ENCODE measurements at places on chromosomes 2 and 18.

DNA sequence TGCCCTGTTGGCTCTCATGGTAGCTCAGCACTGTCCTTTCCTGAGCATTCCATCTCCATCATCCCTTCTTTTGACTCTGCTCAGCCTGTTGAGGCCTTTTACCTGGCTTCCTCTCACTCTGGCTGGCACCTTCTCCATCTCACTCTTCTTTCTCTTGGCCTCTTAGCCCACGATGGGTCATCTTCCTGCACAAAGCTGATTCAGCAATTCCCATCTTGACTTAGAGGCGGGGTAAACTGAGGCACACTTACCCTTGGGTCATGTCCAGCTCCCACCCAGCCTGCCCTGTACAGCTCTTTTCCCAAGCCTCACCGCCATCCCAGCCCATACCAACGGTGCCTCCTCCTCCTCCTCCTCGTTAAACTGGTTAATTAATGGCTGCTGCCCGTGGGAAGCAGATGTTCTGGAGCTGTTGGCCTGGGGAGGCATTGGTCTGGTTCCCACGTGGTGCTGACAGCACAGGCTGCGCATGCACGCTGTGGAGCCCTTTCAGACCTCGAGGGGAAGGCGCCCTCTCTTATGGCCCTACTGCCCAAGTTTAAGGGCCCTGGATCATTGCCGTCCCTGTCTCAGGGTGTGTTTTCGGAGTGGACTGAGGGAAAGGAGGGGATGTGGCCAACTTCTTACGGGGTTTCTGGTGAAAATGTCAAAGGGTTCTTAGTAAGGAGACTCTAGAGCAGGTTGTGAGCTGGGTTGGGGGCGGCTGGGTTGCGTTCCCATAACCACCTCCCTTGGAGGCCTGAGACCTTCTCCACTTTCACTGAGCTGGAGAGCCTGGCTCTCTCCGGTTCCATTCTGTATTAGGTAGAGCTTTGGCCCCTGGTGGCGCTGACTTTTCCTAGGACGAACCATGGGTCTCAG lies 10.9 kb downstream of the WNT10A start:
- DNase-seq, result no peak

- no peak for DNase-seq
Measured at GRCh38 chr18:77052297-77052982, 80.1 kb downstream of the MBP start.

DNA sequence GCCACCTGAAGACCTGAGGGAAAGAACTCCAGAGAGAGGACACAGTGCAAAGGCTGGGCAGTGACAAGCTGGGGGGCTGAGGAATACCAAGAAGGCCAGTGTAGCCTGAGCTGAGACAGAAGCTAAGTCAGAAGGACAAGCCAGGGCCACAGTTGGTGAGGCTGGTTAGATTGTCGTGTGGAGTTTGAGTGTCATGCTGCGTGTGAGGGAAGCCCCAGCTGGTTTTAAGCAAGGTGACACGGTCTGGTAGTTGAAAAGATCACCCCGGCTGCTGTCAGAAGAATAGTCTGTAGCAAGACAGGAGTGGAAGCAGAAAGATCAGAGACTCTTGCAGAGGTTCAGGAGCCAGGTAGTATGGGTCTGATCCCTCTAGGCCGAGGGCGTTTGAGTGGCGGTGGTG lies 50.6 kb upstream of the RMDN2 start:
- no peak for DNase-seq

- DNase-seq, result peak; percentile 54
Measured at GRCh38 chr2:231563378-231563961, 29.2 kb upstream of the TEX44 start.

DNA sequence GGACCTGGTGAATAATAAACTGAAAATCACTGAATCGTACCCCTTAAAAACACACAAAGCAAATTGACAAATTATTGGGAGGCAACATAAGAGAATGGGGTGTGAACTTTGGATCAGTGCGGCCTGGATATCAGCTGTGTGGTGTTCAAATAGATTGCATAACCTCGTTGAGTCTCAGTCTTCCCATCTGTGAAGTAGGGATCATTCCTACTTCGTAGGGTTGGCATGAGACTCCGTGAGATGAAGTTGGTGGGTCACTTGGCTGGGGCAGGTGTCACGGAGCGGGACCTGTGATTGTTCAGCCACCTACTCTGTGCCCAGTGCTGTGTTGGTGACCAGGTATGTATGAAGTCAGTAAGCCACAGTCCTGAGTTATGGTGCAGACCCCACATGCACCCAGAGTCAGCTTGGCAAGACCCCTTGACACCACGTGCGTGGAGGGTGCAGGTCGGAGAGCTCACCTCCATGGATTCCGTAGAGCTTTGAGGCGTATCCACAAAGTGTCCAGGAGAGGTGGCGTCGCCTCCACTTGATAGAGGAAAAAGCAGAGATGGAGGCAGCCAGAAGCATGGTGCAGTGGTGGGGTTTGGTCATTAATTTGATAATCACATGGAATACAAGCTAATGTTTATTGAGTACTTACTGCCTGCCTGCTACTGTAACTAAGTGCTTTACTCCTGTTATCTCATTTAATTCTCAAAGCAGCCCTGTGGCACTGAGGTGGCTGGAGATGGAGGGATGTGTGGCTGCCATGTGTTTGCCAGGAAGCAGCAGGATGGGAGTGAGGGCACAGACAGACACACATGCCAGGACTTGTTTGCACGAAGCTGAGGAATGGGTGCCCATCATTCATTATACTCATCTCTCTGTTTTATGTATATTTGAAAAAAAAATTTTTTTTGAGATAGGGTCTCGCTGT lies 35.8 kb downstream of the HPCAL1 start:
- no peak for DNase-seq

GRCh38 chr2:118548880-118549488 lies 298.5 kb downstream of the EN1 start:
- no peak for DNase-seq

GRCh38 chr2:227183657-227184367 lies 19.4 kb downstream of the COL4A3 start:
- no peak for DNase-seq

- no peak for DNase-seq
Measured at GRCh38 chr2:152622219-152622618, 95.0 kb downstream of the PRPF40A start.

- DNase-seq, result peak; percentile 0
Measured at GRCh38 chr2:184455624-184456023, 142.7 kb upstream of the ZNF804A start.

- DNase-seq, result peak; percentile 93
Measured at GRCh38 chr2:186848873-186849578, at the start of gene ZSWIM2. Gene ZSWIM2, minus strand, starts transcription at chr2:186849170. Its CDS starts 40 bp downstream, at chr2:186849130.

DNA sequence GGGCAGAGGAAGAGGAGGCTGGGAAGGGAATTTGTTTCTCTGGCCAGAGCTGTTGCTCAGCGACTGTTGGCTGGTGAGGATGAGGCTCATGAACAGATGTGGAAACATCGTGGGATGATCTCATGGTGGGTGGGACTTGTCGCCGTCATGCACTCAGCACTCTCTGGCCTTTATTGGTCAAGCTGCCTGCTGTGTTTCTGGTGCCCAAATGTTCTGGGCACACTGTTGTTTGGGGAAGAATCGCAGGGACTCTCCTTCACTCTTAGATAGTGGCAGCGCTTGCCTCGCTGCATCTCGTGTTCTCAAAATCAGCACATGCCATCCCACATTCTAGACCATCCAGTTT lies 145.6 kb downstream of the AGAP1 start:
- DNase-seq, result peak; percentile 75

DNA sequence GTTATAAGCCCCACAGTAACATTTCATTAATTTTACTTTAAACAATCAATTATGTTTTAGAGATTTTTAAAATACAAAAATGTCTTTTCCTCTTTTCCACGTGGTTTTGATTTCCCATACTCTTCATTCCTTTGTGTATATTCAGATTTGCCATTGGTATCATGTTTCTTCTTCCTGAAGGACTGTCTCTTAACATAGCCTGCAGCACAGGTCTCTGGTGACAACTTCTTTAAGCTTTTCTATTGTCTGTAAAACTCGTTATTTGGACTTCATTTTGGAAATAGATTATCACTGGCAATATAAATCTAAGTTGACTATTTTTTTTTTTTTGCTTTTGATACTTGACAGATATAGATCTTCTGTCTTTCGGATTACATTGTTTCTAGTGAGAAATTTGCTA lies 115.2 kb upstream of the KLHL29 start:
- DNase-seq, result no peak

- no peak for DNase-seq
Measured at GRCh38 chr2:1305342-1306013, 107.8 kb upstream of the TPO start.

DNA sequence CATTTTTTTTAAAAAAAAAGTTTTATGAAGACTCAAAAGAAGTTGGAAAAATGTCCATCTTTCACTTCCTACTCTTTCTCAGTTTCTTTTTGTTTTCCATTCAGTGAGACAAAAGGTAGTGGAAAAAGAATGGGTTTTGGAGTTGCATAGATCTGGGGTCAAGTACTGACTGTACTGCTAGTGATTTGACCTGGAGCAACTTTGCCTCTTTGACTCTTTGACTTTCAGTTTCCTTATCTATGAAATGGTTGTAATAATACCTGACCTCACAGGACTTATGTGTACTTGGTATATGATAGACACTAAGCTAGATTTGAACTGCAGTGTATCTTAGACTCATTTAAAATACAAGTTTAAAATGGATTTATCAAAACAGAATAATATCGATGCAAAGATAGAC lies 3.5 kb upstream of the KCNE4 start:
- no peak for DNase-seq

DNA sequence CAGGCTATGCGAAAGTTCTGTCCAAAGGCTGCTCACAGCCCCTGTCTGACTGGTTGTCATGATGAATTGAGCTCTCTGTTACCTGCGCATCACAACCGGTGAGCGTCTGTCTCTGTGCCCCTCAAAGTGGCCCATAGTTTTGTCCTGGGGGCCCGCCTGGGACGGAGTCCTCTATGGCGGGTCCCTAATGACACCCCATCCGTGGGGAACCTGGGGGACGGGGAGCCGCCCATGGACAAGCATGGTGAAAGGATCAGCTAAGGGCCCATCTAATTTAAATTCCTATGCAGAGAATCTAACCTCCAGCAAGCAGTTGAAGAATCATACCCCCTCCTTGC lies 473 bp downstream of the ELMOD3 start:
- DNase-seq, result no peak

DNA sequence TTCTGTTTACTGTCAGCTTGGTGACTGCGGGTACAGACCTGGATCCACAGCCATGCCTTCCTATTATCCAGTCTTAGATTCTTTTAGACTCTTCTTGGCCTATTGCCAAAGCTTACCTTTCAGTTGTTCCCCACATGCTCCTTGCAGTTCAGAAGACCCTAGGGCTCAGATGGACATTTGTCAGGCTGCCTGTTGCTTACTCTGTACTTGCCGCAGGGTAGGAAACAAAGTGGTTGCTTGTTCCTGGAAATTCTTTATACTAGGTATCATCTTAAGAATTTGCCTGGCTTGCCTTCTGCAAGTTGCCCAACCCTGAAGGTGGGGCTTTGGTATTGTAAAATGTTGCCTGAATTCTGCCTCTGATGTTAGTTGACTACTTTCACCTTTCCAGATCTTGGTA lies 24.4 kb downstream of the CD28 start:
- DNase-seq, result no peak
